ENCODE measurements at places on chromosomes 2 and 18.

- no peak for DNase-seq
- no peaks in the 10 kb centered on the region for H3K36me3 ChIP-seq
- H3K27me3 ChIP-seq = no peaks in the 10 kb centered on the region
- no peak overlapping the region for H3K4me3 ChIP-seq
Observed at GRCh38 chr18:67783196-67783946, 266.9 kb upstream of the DSEL start.

DNA sequence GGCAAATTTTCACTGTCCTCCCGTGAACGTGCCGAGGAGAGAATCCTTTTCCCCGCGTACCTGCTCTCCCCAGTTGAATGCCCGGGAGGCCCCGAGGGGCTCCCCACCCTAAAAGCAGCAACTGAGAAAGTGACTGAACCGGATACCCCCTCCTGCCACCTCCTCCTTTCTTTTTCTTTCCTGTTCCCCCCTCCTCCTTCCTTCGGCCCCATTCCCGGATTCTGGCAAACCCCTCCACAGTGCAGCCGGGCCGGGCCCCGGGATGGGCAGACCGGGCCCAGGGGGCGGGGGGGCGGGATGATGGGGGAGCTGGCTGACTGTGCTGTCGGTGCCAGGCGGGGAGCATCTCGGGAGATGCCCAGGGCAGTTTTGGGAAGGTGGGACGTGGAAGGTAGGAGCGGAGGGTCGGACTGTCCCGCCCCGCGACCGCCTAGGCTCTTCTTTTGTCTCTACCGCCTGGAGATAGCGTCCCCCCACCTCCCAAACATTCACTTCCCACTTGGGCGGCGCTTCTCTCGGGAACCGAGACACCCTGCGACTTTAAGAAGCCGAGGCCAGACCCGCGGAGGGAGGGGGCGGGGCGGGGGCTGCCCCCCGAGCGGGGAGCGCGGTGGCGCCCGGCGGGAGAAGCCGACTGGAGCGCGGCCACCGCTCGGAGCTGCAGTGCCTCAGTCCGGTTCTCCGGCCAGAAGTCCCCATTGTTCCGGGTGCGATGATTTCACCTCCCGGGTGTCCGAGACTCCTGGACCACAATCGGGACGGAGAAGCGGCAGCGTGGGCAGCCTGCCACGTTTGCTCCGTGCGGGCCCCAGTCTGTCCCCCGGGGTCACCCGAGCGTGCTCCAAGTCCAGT is 8.2 kb downstream of the DLX2 start:
- H3K4me3 ChIP-seq = peak overlapping the region; percentile 0
- H3K27ac ChIP-seq = no peak overlapping the region
- H3K27me3 ChIP-seq = peaks cover 87% of the 10 kb centered on the region
- DNase-seq = no peak
- no peaks in the 10 kb centered on the region for H3K36me3 ChIP-seq
- peaks cover 3% of the 10 kb centered on the region for H3K4me1 ChIP-seq

DNA sequence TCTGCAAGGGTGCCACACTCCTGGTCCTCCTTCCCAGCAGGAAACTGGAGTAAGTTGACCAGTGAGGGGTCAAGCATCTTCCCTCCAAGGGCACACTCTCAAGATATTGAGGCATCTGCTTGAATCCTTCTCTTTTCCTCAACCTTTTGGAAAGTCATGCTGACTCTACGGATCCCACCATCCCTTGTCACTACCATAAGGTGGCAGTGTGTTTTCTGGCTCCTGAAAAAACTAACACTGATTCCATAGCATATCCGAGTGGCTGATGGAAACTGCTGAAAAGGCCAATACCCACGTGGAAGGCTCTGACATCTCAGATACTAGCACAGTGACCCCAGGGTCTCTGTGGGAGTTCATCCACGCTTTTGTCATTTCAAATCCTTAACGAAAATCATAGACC is 37.1 kb downstream of the GPR45 start:
- H3K27ac ChIP-seq = no peak overlapping the region
- no peak for DNase-seq
- H3K4me3 ChIP-seq = no peak overlapping the region
- no peaks in the 10 kb centered on the region for H3K27me3 ChIP-seq

- H3K27me3 ChIP-seq = no peaks in the 10 kb centered on the region
- H3K36me3 ChIP-seq = no peaks in the 10 kb centered on the region
- no peaks in the 10 kb centered on the region for H3K4me1 ChIP-seq
- H3K27ac ChIP-seq = no peak overlapping the region
- no peak for DNase-seq
Observed at GRCh38 chr2:20641123-20641985, 9.5 kb downstream of the HS1BP3 start.

- no peaks in the 10 kb centered on the region for H3K4me1 ChIP-seq
- no peak overlapping the region for H3K4me3 ChIP-seq
- no peaks in the 10 kb centered on the region for H3K36me3 ChIP-seq
- H3K27me3 ChIP-seq = no peaks in the 10 kb centered on the region
- no peak overlapping the region for H3K27ac ChIP-seq
Observed at GRCh38 chr2:28764909-28765711, 13.5 kb downstream of the PPP1CB start.

DNA sequence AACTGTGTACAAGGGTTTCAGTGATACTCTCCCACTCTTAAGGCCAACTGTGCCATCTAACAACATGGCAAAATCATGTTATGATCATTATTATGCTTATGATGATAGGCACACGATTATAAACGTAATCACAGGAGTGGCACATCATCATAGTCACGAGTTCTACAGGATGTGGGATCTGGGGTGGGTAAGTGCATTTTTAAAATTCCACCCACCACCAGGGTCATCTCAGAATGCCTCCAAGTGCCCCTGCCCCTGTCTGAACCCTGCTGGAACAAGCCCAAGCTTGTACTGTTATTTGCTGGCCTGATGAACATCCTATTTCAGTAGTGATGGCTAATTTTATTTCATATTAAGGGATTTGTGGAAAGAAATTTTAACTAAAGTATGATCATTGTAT is 117.8 kb downstream of the PTPRM start:
- no peaks in the 10 kb centered on the region for H3K36me3 ChIP-seq
- no peaks in the 10 kb centered on the region for H3K4me1 ChIP-seq
- H3K4me3 ChIP-seq = no peak overlapping the region

GRCh38 chr2:158649846-158650245 is 145.3 kb upstream of the DAPL1 start:
- H3K27me3 ChIP-seq = no peaks in the 10 kb centered on the region
- DNase-seq = no peak
- H3K4me3 ChIP-seq = no peak overlapping the region
- 0 out of 2 replicates have a peak, but pooled peaks cover 2% of the 10 kb centered on the region for H3K4me1 ChIP-seq
- H3K27ac ChIP-seq = no peak overlapping the region

- H3K27me3 ChIP-seq = no peaks in the 10 kb centered on the region
- no peak for DNase-seq
- H3K4me1 ChIP-seq = 0 out of 2 replicates have a peak, but pooled peaks cover 4% of the 10 kb centered on the region
- H3K4me3 ChIP-seq = peak overlapping the region; percentile 30
- no peak overlapping the region for H3K27ac ChIP-seq
- H3K36me3 ChIP-seq = no peaks in the 10 kb centered on the region
Observed at GRCh38 chr2:240916571-240917008, 10.5 kb downstream of the CROCC2 start.

DNA sequence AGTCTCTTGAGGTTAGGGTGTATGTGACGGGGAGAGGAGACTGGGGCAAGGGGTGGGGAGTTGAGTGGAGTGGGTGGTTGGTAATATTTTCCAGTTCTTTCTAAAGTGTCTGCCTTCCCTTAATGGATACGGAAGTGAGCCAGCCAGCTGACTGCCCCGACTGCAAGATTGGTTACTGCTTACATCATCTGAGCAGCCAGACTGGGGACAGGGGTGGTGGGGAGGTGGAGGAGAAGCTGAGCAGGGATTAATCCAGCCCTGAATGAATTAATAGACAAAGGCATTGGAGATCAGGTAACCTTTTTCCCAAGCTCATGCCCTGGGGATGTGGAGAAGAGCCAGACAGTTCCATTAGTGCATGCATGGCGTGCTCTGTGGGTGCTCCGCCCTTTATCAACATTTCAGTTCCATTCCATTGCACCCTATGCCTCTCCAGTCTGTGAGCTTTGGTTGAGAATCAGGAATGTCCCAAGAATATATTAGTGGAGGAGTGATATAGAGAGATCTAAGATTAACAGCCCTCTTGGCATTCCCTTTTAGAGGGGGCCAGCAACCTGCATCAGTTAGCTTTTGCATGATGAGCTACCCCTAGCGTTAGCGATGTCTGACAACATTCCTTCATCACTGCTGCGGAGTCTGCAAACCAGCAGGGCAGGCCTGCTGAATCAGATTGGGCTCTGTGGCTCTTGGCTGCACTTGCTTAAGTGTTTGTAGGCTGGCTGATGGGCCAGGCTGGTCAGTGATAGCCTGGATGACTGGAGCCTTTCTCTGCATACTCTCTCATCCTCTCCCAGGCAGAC is 67.4 kb downstream of the TNP1 start:
- no peaks in the 10 kb centered on the region for H3K36me3 ChIP-seq
- no peak overlapping the region for H3K4me3 ChIP-seq
- H3K4me1 ChIP-seq = peaks cover 2% of the 10 kb centered on the region
- no peaks in the 10 kb centered on the region for H3K27me3 ChIP-seq

DNA sequence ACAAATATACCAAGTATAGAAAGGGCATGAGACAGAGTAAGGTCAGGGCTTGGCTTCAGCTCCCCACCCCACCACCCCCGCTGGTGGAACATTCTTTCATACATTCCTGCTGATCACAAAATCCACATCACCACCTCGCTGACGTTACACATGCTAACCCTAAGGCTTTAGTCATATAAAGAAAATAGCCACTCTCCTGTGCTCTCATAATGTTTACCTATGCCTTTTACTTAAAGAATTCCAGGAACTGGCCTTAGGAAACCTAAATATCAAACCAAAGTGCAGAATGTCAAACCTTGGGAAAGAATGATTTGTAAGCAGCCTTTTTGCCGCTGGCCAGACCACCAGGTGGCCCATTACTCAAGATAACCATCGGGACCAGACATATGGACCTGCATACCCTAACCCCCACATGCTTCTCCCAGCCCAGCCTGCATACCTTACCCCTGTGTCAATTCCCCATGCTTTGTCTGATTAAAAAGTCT is 136.3 kb upstream of the SLC39A10 start:
- no peaks in the 10 kb centered on the region for H3K36me3 ChIP-seq
- H3K4me3 ChIP-seq = no peak overlapping the region
- no peaks in the 10 kb centered on the region for H3K27me3 ChIP-seq
- no peak for DNase-seq
- H3K27ac ChIP-seq = no peak overlapping the region
- no peaks in the 10 kb centered on the region for H3K4me1 ChIP-seq

GRCh38 chr2:31433541-31433940 is 19.0 kb upstream of the XDH start:
- H3K27me3 ChIP-seq = no peaks in the 10 kb centered on the region
- no peak overlapping the region for H3K27ac ChIP-seq
- H3K4me1 ChIP-seq = no peaks in the 10 kb centered on the region
- H3K4me3 ChIP-seq = no peak overlapping the region
- DNase-seq = no peak

DNA sequence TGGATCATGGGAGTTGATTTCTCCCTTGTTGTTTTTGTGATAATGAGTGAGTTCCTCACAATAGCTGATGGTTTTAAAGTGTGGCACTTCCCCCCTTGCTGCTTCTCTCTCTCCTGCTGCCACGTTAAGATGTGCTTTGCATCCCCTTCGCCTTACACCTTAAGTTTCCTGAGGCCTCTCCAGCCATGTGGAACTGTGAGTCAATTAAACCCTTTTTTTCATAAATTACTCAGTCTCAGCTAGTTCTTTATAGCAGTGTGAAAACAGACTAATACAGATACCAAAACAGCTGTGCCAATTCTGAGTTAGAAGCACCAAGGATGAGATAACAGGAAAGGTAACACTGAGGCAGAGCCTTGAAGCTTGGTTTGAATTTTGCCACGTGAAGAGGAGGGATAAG is 44.7 kb downstream of the ITSN2 start:
- H3K36me3 ChIP-seq = no peaks in the 10 kb centered on the region
- no peaks in the 10 kb centered on the region for H3K4me1 ChIP-seq
- H3K27me3 ChIP-seq = no peaks in the 10 kb centered on the region
- no peak overlapping the region for H3K4me3 ChIP-seq
- DNase-seq = no peak

Data from iPS DF 6.9 (cell line).